ENCODE measurements at places on chromosomes 16 and 17.

DNA sequence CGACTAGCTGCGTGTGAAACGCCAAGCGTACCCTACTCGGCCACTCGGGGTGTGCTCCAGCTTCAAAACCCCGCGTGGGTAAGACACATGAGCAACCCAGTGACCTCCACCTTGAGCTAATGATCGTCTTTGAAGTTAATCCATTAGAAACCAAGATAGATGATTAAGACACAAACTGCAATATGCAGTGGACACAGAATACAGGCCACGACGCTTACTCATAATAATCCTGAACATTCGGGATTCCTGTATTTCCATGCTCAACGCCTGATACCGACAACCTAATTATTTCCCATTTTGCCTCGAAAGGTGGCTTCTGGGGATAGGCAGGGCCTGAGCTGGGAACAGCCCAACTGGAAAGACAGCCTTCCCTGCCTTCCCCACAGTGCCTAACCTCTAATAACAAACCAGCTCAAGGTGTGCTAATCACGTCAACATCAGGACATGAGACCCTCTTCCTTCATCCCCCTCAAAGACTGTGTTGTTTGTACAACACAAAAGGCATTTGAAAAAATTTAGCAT is 504 bp upstream of the COPRS start:
- peak; percentile 5 for ATAC-seq

GRCh38 chr17:77365584-77366186 is 224.9 kb downstream of the SEC14L1 start:
- ATAC-seq = peak; percentile 51

- ATAC-seq = no peak
Observed at GRCh38 chr17:57293077-57293476, 36.8 kb downstream of the MSI2 start.

- ATAC-seq = no peak
Observed at GRCh38 chr17:72749119-72749572, 343.3 kb downstream of the SLC39A11 start.

DNA sequence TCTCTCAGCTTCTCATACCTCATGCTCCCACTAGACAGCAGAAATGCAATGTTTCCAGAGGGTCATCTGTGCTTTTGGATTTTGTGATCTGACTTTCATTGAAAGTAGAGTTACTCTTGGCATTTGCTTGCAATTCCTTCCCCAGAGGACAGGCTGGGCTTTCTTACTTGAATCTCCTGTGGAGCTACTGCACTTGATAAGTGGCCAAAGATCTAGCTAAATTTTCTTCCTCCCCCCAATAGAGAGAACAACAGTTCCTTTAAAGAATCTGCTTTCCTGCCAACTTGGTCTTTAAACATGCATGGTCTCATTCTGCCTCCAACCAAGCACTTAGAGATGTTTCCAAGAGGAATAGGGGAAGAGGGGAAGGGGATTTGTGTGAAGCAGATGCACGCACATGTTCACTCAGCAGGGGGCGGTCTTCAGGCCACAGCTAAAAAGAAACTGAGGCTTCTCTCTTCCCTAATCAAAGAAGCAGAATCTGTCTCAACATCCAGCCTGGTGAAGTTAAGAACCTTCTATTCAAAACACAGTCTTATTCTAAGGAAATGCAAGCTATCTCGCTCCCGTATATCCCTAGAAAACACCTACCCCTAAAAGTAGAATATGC is 229.6 kb downstream of the ZFHX3 start:
- ATAC-seq = no peak

DNA sequence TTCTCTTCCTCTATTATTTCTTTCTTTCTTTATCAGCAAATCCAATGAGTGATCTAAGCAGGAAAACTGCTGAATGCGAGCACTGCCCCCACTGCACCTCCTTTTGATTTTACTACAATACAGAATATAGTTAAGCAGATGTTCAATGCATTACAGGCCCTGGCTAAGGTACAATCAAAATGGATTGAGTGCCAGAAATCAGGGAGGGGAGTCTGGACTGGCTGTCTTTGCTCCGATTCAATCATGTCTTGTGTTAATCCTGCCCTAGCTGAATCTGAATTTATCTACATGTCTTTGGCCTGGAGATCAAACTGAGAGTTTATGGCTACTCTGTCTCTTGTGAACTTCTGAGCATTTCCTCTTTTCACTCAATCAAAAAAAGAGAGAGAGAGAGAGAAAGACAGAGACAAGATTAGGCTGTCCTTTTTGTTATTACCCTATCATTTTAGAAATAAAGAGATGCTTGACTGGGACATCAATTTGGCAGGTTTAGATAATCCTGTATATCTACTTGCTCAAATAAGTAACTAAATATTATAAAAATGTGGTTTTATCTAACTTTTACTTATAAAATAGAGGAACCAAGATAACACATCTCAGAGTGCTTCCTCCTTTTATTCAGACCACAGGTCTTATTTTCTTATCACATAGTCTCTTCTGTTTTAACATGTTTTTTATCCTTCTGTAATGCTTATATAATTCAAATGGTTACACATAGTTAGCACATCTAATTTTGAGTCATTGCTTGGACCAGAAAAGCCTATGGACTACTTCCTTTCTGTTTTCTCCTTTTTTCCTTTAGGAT is 656.2 kb downstream of the KCNJ2 start:
- no peak for ATAC-seq

DNA sequence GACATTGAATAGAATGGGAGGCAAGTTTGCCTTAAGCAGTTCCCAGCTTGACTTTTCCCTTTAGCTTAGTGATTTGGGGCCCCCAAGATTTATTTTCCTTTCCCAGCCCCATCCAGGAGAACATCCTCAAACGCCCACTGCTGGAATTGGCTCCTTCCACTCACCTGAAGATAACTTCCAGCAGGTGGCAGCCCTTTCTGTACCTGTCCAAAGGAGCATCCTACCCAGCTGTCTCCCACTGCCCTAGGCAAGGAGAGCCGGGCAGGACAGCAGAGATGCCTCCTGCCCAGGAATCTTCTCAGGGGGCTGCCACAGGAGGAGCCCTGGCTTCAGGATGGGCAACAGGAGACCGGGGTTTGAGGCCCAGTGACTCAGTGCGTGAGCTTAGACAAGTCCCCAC is 6.4 kb downstream of the CACNG5 start:
- ATAC-seq = no peak

DNA sequence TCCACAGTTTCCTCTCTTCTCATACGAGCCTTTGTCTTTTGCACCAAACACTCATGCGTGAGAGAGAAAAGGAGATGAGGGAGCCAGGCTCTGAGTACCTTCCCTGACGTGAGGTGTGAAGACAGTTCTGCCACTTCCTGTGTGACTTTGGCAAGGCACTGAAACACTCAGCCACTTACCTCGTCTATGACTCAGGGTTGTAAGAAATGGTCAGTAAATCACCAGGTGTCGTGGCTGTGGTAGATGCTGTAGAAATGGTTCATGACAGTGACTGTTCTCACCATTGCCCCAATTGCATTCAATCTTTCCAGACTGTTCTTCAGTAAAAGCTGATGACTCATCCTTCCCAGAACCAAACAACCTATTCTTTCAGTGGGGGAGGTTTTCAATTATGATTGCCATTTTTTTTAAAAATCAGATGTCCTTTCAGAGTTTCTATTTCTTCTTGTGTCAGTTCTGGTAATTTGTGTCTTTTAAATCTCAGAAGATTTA is 49.2 kb upstream of the CBFA2T3 start:
- ATAC-seq = peak; percentile 96

DNA sequence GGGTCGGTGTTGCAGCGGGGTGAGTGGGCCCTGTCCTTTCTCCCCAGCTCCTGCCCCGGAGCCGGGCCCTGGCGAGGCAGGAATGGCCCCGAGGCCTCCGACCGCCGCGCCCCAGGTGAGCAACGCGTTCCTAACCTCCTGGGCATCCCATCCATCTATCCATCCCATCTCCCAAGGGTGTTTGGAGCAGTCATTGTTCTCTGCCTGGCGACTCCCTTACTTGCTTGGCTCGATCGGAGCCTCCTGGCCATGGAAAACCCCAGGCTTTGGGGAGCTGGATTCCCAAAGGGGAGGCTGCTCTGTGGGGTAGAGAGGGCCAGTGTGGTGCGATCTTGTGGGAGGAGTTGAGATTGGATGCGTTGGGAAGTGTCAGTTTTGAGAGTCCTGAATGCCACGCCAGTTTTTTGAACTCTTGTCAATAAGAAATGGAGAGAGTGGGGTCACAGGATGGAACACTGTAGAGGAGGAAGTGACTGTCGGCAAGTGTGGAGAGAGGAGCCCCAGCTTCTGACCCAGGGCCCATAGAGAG is 684 bp downstream of the ZFP90 start:
- peak; percentile 5 for ATAC-seq
